ENCODE measurements at places on chromosomes 13 and 19. TPM values are rescaled to one million over a fixed set of nuclear protein-coding genes. Genes with fewer than 3 reads are reported as not detected.

Gene CACNG8
- 4.1 TPM for total RNA-seq

GRCh38 chr19:46126086-46126580, 1.6 kb upstream of the IGFL3 start:
- no peak for DNase-seq

Gene ZNF625
- total RNA-seq: 29.3 TPM

DNA sequence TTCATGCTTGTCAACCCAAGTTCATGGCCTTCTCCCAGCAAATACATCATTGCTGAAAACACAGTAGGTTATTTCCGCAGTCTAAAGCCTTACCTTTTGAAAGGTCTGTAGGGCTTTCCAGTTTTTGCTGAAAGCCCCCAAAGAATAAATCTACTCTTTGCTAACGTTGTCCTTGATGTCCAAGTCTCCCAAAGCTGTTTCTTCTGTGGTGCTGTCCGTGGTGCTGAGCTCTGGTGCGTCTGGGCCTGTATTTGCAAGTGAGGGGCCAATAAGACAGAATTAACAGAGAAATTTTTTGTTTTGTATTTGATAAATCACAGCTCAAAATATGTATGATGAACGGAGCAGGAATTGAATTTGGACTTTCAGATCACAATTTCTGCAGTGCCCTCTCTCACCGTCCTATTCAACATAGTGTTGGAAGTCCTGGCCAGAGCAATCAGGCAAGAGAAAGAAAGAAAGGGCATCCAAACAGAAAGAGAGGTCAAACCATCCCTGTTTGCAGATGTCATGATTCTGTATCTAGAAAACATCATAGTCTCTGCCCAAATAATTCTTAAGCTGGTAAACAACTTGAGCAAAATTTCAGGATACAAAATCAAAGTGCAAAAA, 9.8 kb upstream of the LGALS16 start:
- no peak for DNase-seq

Gene KCNC3
- 1.2 TPM for total RNA-seq

Gene FCAR
- total RNA-seq: 0.41 TPM
